ENCODE measurements at places on chromosomes 4 and X.

- DNase-seq, result no peak
Observed at GRCh38 chr4:3210467-3210866, 38.5 kb upstream of the MSANTD1 start.

GRCh38 chr4:105060628-105061027 lies 86.0 kb upstream of the TET2 start:
- DNase-seq, result no peak

GRCh38 chr4:654503-654845 lies 19.6 kb downstream of the ATP5ME start:
- no peak for DNase-seq

DNA sequence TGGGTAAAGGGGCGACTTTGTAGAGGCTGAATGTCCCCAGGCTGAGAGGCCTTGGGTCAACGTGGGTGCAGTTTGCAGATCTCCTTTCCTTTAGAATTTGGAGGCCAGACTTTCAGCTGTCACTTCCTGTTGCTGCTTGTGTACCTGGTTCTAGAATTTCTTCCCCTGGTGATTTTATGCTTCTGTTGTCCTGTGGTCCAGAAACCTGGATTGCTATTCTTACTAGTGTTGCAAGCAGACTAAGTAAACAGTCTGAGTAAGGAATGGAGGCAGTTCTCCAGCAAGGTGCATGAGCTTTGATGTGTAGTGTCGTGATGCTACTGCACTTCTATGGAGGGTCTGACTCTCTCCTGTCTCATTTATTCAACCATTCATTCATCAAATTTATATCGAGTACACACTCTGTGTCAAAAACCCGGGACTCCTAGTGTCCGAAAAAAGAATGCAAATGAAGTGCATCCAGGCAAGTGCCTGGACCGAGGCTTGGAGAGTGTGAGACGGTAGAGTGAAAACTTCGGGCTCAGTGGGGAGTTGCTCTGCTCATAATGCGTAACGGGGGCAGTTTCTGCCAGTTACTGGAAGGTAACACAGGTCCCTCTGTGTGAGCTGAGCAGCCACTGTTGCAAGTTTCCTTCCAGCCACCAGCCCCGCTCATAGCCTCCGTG lies 83.3 kb downstream of the SORCS2 start:
- DNase-seq, result no peak

- no peak for DNase-seq
Observed at GRCh38 chr4:118749347-118749988, 64.3 kb downstream of the METTL14 start.

DNA sequence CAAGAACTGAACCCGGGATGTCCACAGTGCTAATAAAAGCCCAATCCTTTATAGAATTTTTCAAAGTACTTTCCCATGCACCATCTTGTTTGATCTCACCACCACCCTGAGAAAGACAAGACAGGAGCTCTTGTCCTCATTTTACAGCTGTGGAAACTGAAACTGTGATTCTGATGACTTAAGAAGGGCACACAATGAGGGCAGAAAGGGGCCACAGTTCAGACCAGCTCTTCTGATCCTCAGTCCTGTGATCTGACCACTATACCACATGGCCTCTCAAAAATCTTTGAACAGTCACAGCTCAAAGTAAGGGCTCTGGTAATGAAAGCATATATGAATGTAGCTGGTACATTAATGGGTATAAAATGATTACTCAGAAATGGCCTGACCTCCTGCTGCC lies 127.3 kb upstream of the CPEB2 start:
- no peak for DNase-seq

GRCh38 chr4:80124246-80125211 lies 51.5 kb upstream of the ANTXR2 start:
- no peak for DNase-seq

DNA sequence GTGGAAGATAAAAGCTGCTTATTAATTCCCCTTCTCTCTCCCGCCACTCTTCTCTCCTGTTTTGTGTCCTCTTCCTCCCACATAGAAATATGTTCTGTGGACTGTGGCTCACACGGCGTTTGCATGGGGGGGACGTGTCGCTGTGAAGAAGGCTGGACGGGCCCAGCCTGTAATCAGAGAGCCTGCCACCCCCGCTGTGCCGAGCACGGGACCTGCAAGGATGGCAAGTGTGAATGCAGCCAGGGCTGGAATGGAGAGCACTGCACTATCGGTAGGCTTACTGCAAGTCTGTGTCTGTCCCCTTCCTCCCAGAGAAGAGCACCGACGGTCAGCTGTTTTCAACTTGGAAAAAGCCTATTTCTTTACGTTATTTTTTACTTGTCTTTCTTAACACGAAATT lies 229.1 kb downstream of the DCTD start:
- DNase-seq, result no peak

GRCh38 chr4:148881860-148882643 lies 439.8 kb upstream of the NR3C2 start:
- DNase-seq, result no peak

DNA sequence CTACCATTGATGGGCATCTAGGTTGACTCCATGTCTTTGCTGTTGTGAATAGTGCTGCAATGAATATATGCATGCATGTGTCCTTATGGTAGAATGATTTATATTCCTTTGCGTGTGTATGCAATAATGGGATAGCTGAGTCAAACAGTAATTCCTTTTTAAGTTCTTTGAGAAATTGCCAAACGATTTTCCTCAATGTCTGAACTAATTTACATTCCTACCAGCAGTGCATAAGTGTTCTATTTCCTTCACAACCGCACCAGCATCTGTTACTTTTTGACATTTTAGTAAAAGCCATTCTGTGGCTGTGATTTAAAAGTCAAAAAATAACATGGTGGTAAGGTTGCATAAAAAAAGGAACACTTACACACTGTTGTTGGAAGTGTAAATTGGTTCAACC lies 103.1 kb upstream of the FAM47B start:
- no peak for DNase-seq

All from activated T-cell treated with anti-CD3 and anti-CD28 coated beads, Interleukin-2, amount 50 U/mL, for 48 hours (primary cell).